ENCODE measurements at places on chromosomes 5 and 9. TPM values are rescaled to one million over a fixed set of nuclear protein-coding genes. Genes with fewer than 3 reads are reported as not detected.

PCDHGB4 gene
- 5.6 TPM for polyA plus RNA-seq

- DNase-seq = peak; percentile 43
Observed at GRCh38 chr5:128358826-128359225, 179.2 kb downstream of the FBN2 start.

GRCh38 chr9:110591526-110591925, 12.0 kb upstream of the SVEP1 start:
- DNase-seq = peak; percentile 57

GRCh38 chr5:148998174-148998797, 64.6 kb downstream of the SH3TC2 start:
- DNase-seq = peak; percentile 80

GRCh38 chr5:149583394-149583793, 2.1 kb downstream of the ARHGEF37 start:
- peak; percentile 35 for DNase-seq

DNA sequence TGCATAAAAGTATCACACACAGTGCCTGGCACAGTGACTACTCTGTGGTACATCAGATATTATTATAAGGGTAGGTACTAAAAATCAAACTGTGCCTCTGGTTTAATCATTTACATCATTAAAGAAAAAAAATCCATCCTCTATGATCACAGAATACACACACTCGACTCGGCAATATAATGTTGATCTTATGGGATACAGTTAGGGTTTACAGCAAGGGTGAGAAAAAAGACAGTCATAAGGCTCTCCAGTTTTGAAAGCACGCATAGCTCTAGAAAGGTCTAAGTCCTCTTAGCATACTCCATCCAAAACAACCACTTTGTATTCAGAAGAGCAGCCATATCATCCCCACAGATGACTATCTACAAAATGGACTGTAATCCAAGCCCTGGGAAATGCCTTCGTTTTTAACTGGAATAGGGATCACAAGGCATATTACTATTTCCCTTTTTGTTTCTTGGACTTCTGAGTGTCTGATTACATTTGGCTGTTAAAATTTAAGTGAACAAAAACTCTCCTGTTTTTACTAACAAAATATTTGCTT, 26.6 kb downstream of the TRPM3 start:
- DNase-seq = no peak

DNA sequence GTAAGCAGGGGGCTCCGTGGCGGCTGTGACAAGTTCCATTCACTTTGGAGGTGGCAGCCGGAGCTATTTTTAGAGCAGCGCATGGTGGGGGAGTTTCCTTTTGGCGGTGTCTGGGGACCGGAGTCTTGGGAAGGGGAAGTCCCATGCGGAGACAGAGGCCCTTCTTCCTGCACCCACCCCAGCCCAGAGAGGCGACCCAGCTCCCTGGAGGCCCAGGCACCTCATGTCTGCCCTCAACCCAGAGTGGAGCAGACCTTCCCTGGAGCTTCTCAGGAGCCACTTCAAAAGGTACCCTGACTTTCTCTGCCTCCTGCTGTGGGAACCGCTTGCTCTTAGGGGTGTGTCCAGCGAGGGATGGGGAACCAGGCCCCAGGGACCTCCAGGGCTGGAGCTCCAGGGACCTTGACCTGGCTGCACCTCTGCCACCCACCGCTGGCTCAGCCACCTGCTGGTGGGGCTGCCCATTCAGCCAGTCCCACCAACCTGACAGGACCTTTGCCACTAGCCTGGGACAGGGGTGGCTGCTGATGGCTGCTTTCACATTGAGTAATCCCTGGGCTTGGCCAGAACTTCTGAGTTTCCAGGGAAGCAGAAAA, 34.1 kb downstream of the NEK6 start:
- no peak for DNase-seq

DNA sequence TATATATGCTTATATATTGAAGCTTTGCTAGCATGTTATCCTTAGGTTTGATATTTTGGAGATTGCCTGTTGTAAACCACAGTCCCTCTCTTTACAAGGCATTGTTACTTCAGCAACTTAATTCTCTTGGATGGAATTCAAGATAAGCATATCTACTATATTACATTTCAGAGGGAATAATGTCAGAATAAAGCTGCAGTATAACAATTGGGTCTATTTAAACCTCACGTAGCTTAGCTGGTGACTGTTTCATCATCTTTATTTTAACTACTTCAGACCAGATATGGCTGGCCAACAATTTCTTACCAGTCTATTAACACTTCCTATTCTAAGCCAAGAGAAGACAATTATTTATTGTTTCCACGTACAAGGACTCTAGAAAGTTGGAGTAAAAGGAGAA, 27.1 kb downstream of the ZCCHC10 start:
- DNase-seq = no peak

DNA sequence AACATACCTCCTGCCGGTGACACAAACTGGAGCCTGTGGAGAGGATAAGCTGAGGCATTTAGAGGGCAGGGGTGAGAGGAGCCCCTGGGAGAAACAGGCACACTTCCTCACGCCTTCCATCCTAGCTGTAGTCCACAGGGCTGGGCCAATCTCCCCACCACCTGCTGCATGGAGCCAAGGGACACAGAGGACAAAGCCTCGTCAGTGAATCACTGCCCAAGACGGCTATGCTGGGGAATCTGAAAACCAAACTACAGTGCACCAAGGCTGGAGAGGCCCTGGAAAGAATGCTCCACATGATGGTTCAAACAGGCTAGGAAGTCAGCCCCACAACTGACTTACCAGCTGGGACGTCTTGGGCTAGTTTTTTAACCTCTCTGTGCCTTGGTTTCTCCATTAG, 57.0 kb downstream of the SHB start:
- DNase-seq = no peak
